ENCODE measurements at places on chromosomes 4 and X.

- DNase-seq = no peak
Measured at GRCh38 chr4:159015841-159016240, 87.0 kb upstream of the RAPGEF2 start.

- DNase-seq = no peak
Measured at GRCh38 chr4:70583952-70584834, 7.9 kb upstream of the AMBN start.

DNA sequence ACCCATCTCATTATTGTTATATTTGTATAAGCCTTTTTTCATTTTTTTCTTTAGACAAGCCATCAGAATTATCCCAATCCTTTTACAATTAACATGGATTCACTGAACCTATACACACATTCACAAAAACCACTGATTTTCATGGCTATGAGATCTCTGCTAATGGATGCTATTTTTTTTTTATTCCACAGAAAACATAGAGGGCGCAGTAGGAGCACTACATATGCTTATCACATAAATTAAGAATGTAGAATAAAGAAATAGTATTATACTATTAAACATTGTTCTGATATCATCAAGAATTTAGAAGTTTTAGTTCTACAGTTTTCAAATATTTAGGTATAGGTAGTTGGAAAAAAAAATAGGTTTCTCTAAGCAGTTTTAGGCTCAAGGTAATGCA is 1477.4 kb downstream of the ARAP2 start:
- DNase-seq = no peak

- DNase-seq = no peak
Measured at GRCh38 chrX:152902502-152902820, 4.6 kb downstream of the ZNF185 start.

- no peak for DNase-seq
Measured at GRCh38 chr4:159240687-159241086, 137.8 kb downstream of the RAPGEF2 start.

DNA sequence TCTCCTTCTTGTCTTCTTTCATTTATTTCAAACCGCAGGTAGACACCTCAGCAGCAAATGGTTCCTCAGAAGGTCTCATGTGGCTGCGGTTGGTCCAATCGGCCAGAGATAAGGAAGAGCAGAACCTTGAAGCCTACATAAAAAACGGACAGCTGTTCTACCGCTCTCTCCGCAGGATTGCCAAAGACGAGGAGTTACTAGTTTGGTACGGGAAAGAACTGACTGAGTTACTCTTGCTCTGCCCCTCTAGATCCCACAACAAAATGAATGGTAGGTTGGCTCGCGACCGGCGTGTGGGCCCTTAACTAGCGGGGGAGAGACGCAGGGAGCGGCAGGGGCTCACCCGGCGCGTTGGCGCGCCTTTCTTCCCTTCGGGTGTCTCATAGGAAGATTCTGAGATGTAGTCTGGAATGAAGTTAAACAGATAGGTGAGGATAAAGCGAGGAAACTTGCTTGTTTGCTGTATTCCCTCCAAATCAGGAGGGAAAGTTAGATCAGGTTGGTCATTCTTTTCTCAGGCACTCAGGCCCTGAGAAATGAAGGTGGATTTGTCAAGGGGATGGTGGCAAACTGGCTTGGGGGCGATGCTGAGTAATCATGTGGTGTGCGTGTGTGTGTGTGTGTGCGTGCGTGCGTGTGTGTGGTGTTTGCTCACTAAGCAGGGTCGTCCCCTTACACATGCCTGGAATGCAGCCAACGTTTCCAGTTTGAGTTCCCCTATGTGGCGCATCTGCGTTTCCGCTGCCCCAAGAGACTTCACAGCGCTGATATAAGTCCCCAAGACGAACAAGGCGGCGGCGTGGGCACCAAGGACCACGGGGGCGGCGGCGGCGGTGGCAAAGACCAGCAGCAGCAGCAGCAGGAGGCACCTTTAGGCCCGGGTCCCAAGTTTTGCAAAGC is 4.2 kb downstream of the PRDM8 start:
- no peak for DNase-seq

DNA sequence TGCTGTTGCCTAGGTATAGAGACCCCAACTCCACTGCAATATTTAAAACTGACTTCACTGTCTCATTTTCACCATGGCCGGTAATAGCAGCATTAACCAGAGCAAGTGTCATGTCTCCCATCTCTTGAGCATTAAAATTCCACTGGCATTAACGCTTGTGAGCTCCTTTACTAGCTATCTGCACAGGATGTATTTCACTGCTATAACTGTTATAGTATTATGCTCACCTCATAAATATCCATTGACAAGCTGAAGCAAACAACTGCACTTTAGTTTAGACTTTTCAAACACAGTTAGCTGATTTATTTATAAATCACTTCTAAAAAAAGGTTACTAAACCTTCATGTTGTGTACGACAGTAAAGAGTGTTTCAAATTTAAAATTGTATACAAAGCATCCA is 157.8 kb downstream of the ANTXR2 start:
- no peak for DNase-seq

- no peak for DNase-seq
Measured at GRCh38 chrX:77450996-77451395, 3.8 kb downstream of the FGF16 start.

DNA sequence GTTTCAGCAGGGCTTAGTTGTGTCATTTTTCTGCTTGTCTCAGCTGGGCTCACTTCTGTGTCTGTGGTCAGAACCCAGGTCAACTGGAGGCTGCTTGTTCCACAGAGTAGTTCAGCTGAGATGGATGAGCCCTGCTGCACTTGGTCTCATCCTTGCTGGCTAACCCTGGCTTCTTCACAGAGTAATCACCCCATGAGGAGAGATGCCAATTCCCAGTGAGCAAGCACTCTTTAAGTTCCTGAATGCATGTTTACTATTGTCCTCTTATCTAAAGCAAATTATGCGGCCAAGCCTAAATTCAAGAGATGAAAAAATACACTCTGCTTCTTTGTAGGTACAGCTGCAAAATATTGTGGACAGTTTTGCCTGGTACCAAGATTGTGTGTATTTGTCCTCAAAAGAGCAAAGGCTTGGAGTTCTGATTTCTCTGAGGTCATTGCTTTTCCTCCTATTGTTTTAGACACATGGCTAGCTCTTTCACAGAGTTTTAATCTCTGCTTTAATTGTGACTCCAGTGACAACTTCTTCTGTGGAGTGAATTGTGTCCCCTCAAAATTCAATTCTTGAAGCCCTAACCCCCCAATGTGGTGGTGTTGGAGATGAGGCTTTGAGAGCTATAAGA is 236.6 kb upstream of the ANKRD50 start:
- DNase-seq = no peak

DNA sequence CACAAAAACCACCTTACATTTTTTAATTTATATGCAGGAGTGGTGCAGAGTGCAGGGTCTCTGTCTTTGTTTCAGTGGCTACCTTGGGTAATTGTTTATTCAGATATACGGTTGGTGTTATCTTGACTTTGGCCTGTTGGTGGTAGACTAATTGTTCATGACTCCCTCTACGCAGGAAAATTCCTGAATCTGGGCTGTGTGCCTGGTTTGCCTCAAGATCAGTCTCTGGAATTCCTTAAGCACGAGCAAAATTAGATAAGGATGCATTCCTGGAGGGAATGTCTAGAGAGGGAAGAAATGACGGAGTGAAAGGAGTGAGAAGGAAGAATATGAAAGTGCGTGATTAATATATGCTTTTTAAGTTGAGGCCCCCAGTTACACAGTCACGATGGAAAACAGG is 576.9 kb upstream of the PCDH10 start:
- DNase-seq = no peak

GRCh38 chr4:17339376-17339775 is 172.5 kb downstream of the QDPR start:
- no peak for DNase-seq

DNA sequence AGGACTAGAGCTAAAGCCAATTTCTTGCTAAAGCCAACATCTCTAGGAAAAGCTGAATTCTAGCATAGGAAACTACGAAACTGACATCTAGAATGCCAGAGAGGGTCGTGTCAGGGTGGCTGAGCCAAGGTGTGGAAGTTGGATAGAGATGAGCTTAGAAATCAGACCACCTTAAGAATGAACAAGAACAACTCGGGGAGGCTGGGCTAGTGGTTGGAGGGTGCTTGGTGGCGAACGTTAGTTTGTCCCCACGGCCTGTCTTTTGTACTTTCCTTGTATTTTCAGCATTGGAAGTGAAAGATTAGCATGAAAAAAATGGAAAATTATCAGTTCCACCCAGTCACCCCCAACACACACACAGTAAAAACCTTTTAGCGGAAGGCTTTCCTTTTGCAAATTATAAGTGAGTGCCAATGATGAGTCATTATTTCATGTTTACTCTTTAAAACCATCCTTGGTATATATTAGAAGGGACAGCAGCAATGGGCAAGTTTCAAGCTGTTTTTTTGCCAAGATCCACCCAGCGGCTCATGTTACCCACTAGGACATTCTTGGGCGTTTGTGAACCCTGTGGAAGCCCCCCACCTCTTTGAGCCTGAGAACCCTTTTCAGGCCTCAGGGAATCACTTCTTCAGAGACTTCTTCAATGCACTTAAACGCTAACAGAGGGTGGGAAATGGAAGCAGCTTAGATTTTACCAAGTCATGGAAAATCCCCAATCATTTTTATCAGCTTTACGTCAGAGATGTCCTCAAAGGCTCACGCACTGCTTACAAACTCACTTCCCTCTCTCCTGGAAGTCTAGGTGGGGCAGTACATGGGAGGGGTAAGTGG is 4.9 kb upstream of the PPEF1 start:
- no peak for DNase-seq

GRCh38 chr4:1958276-1959103 is 50.3 kb downstream of the NELFA start:
- no peak for DNase-seq

GRCh38 chr4:2924286-2924685 is 38.9 kb downstream of the NOP14 start:
- no peak for DNase-seq

GRCh38 chr4:110508827-110509710 is 33.1 kb downstream of the ENPEP start:
- no peak for DNase-seq

DNA sequence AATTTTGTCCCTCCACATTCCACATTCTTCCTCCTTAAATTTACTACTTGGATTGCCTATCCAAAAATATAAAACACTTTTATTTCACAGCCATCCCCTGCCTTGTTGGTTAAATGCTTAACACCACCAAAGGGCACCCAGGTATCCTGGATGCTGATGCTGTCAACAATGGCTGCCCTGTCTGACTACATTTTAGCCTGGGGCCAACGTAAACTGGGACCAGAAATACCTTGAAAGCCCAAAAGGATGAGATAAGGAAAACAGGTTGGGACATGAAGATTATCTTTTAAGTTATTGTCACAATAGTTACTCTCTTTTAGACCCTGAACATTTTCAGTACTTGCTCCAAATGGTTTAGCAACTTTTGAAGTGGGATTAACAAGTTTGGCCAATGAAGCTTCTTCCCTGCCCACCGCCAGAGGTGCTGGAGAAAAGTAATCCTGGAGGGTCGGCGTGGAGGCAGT is 775 bp upstream of the YIPF6 start:
- DNase-seq = no peak

DNA sequence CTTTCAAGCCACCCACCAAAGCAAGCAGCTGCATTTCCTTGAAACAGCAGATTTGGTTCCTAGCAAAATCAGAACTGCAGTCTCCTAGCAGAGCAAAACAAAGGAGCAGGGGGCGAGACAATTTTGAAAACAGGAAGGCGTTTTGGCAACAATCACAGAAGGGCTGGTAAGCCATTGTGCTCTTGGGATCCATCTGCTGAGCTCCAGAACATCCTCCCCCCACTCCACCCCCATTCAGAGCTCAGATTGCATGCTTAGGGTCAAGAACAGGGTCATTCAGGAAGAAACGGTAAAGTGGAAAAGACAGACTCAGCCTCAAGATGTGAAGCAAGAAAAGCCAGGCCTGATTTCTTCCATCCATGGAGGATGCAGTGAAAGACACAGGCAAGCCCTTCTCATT is 7.6 kb upstream of the PCDH19 start:
- no peak for DNase-seq

- no peak for DNase-seq
Measured at GRCh38 chr4:108031427-108032083, 41.9 kb downstream of the HADH start.

Measured in nephron progenitor cell (in vitro differentiated cells).